GM23248 (cell line): ENCODE measurements at places on chromosomes 5 and 9. TPM values are rescaled to one million over a fixed set of nuclear protein-coding genes. Genes with fewer than 3 reads are reported as not detected.
A peak's percentile ranks its signal among the peaks of the same experiment; 100 is the strongest.

DNA sequence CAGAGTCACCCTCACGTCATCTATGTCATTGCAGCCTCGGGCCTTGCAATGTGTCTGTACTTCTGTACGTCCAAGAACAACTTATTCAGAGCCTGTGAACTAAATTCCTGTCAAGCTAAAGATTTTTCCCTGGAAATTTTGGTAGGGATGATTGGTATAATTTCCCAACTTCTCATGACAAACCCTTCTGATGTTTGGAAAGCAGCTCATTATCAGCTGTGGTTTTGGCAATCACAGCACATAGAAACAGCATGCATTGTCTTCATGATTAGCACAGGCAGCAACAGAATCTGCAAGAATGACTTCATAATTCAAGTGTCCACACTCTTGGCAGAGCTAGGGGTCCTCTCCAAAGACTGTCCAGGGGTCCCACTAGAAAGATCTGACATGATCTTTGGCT, 49.5 kb downstream of the APBA1 start:
- H3K27me3 ChIP-seq: no peaks in the 10 kb centered on the region
- no peak overlapping the region for H3K4me3 ChIP-seq
- no peaks in the 10 kb centered on the region; the same call in 1 of the 2 replicates for H3K4me1 ChIP-seq
- no peaks in the 10 kb centered on the region for H3K36me3 ChIP-seq
- peak; percentile 40 for DNase-seq
- no peak overlapping the region for H3K27ac ChIP-seq

- no peak overlapping the region for H3K27ac ChIP-seq
- 0 out of 2 replicates have a peak, but pooled peaks cover 6% of the 10 kb centered on the region for H3K27me3 ChIP-seq
- H3K4me3 ChIP-seq: no peak overlapping the region
- no peaks in the 10 kb centered on the region for H3K4me1 ChIP-seq
- no peak for DNase-seq
Measured at GRCh38 chr5:133220851-133221674, 169.2 kb downstream of the HSPA4 start.

GRCh38 chr9:127980060-127980705, 606 bp downstream of the EEIG1 start:
- H3K27me3 ChIP-seq: no peaks in the 10 kb centered on the region
- H3K4me3 ChIP-seq: peak overlapping the region; percentile 80
- H3K27ac ChIP-seq: peak overlapping the region; percentile 75
- H3K4me1 ChIP-seq: peaks cover 34% of the 10 kb centered on the region

- peaks cover 6% of the 10 kb centered on the region for H3K36me3 ChIP-seq
- H3K27me3 ChIP-seq: no peaks in the 10 kb centered on the region
- peaks cover 21% of the 10 kb centered on the region for H3K4me1 ChIP-seq
Measured at GRCh38 chr5:1799110-1799601, 481 bp downstream of the MRPL36 start.

ECSCR gene
- not detected in 2 replicates for total RNA-seq

DNA sequence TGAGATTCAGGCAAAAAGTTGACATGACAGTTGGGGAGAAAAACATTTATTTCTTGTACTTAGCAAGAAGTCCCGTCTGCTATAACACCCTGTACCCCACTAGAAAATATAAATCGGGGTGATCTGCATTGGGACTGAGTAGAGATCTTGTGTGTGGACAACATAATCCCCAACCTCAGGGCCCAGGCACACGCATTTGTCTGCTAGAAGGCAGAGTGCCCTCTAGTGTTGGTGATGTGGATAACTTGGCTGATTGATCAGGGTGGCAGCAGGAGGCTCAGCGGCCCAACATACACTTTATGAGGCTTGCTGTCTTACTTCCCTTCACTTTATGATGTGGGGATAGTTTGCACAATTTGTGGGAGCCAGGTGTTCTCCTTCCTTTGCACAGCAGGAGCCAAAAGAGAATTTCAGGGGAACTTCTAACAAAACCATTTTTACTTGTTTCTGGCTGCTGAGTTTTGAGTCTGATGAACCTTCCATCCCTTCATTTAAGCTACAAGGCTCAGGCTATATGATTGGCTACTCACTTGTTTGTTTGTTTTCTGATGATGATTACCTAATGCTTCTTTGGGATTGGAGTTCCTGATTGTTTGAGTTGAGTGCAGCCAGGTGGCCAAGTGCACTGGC, 263.2 kb downstream of the DMAC1 start:
- no peaks in the 10 kb centered on the region for H3K4me1 ChIP-seq
- no peak overlapping the region for H3K27ac ChIP-seq
- H3K4me3 ChIP-seq: no peak overlapping the region
- peak; percentile 68 for DNase-seq
- H3K36me3 ChIP-seq: no peaks in the 10 kb centered on the region
- no peaks in the 10 kb centered on the region; the same call in 1 of the 2 replicates for H3K27me3 ChIP-seq

GRCh38 chr9:114146735-114147134, 8.6 kb upstream of the COL27A1 start:
- no peak overlapping the region for H3K27ac ChIP-seq
- H3K36me3 ChIP-seq: no peaks in the 10 kb centered on the region
- H3K4me1 ChIP-seq: no peaks in the 10 kb centered on the region
- no peak for DNase-seq
- no peak overlapping the region for H3K4me3 ChIP-seq
- H3K27me3 ChIP-seq: peaks cover 34% of the 10 kb centered on the region

RETREG1 gene
- 0.22 and 5.1 TPM in 2 replicates for total RNA-seq

DNA sequence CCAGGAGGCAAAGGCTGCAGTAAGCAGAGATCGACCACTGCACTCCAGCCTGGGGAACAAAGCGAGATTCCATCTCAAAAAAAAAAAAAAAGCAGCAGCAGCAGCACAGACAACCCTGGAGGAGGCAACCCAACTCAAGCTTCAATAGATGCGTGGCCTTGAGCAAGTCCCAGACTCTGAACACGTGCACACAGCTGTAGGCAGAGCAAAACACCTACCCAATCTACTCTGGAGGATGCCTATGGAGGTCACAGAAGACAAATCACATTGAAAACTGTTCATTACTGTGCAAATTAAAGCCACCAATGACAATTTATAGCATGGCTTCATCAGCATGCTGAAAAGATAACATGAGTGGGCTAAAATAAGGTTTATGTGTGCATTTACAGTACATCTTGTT, 7.2 kb downstream of the TLE1 start:
- 0 out of 2 replicates have a peak, but pooled peaks cover 4% of the 10 kb centered on the region for H3K36me3 ChIP-seq
- H3K27me3 ChIP-seq: no peaks in the 10 kb centered on the region
- peaks cover 20% of the 10 kb centered on the region for H3K4me1 ChIP-seq
- no peak overlapping the region for H3K4me3 ChIP-seq

DNA sequence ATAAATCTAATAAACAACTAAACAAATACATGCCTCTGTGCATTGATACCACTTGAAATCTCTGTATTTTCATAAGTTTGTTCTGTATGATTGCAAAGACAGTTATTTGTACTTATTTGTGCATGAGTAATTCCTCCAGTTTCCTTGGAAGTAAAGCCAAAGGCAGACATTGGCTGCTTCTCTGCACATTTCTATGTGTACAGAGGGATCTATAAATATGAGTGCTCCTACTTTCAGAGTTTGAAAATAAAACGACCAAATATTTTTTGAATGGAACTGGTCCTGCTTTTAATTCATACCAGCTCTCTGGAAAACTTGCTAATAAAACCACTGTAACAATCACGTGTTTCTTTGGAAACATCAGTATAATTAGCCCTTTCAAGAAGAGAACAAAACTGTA, 306.5 kb downstream of the MAN2A1 start:
- H3K36me3 ChIP-seq: no peaks in the 10 kb centered on the region
- no peaks in the 10 kb centered on the region for H3K27me3 ChIP-seq
- H3K4me3 ChIP-seq: no peak overlapping the region

TMEM171 gene
- 5.8 and 6.7 TPM in 2 replicates for total RNA-seq

- no peaks in the 10 kb centered on the region for H3K36me3 ChIP-seq
- no peak for DNase-seq
- H3K27me3 ChIP-seq: no peaks in the 10 kb centered on the region
- H3K4me1 ChIP-seq: no peaks in the 10 kb centered on the region
- no peak overlapping the region for H3K27ac ChIP-seq
Measured at GRCh38 chr9:28779243-28779642, 1206.0 kb upstream of the C9orf72 start.

PFN3 gene
- total RNA-seq: not detected in 2 replicates

- H3K4me1 ChIP-seq: peaks cover 20% of the 10 kb centered on the region
- H3K4me3 ChIP-seq: no peak overlapping the region
- H3K27me3 ChIP-seq: no peaks in the 10 kb centered on the region
Measured at GRCh38 chr9:121860744-121861143, 209.3 kb downstream of the DAB2IP start.

GRCh38 chr9:94017939-94018531, 62.9 kb upstream of the BARX1 start:
- H3K27ac ChIP-seq: no peak overlapping the region
- no peaks in the 10 kb centered on the region for H3K27me3 ChIP-seq
- H3K4me3 ChIP-seq: no peak overlapping the region
- H3K4me1 ChIP-seq: no peaks in the 10 kb centered on the region
- no peaks in the 10 kb centered on the region for H3K36me3 ChIP-seq

GRCh38 chr5:150847334-150847695, 994 bp downstream of the IRGM start:
- peaks cover 3% of the 10 kb centered on the region for H3K4me1 ChIP-seq
- no peak overlapping the region for H3K4me3 ChIP-seq
- no peak overlapping the region for H3K27ac ChIP-seq
- 0 out of 2 replicates have a peak, but pooled peaks cover 4% of the 10 kb centered on the region for H3K27me3 ChIP-seq

FBP1 gene
- total RNA-seq: not detected in 2 replicates

RPL12 gene
- total RNA-seq: 1,255 and 1,676 TPM in 2 replicates
